ENCODE measurements at places on chromosomes 16 and 17. TPM values are rescaled to one million over a fixed set of nuclear protein-coding genes. Genes with fewer than 3 reads are reported as not detected.

- no peak for DNase-seq
These were observed 224.1 kb upstream of the TBX2 start for GRCh38 chr17:61175298-61176142.

- DNase-seq, result peak; percentile 72
These were observed 32.1 kb downstream of the ABR start for GRCh38 chr17:1147664-1148063.

Gene MILR1
- not detected for total RNA-seq

- DNase-seq, result no peak
These were observed 14.9 kb downstream of the CDH16 start for GRCh38 chr16:66903544-66904427.

Gene TEKT5
- 2.0 TPM for total RNA-seq

GRCh38 chr16:72554935-72555334 is 383.0 kb upstream of the PMFBP1 start:
- no peak for DNase-seq

DNA sequence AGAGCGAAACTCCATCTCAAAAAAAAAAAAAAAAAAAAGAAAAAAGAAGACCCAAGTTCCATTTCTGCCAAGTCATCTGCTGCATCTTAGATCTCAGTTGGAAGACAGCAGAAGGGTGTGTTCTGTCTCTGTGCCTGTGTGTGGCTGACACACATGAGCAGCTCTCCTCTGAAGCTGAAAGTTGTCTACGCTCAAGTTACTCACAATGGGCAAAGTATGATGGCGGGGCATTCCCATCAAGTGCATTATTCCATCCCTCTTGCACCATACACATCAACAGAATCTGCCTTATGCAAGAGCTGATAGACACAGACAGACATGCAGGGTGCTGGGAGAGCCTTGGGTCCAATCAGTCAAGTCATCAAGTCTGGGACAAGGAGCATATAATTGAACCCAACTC is 402.2 kb downstream of the XYLT1 start:
- DNase-seq, result no peak

Measured in Peyer's patch (tissue), 4 donors.